ENCODE measurements at places on chromosomes 12 and 14. TPM values are rescaled to one million over a fixed set of nuclear protein-coding genes. Genes with fewer than 3 reads are reported as not detected.

DNA sequence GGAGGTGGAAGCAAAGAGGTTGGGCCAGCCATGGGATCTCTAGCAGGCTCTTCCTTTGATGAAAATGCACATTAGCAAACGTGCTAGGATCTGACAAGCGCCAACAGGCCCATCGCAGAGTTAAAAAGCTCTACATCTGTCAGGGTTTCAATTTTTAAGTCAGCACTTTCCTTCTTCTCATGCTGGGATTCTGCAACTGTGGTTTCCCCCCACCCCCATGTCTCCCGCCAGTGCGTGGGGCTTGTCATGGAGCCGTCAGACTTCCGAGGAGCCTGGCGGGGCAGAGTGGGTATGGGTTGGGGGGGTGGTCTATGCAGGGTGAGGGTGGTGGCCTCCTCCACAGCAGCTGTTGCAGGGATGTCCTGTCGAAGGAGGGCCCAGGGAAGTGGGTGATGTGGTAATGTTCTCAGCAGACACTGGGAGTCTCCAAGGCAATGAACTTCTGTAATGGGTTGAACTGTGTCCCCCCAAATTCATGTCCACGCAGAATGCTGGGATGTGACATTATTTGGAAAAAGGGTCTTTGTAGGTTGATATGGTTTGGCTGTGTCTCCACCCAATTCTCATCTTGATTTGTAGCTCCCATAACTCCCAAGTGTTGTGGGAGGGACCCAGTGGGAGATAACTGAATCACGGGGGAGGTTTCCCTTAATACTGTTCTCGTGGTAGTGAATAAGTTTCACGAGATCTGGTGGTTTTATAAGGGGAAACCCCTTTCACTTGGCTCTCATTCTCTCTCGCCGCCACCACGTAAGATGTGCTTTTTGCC is 115.2 kb upstream of the MAP1LC3B2 start:
- no peak for DNase-seq

FIGNL2 gene
- polyA plus RNA-seq = 2.3 TPM

DNA sequence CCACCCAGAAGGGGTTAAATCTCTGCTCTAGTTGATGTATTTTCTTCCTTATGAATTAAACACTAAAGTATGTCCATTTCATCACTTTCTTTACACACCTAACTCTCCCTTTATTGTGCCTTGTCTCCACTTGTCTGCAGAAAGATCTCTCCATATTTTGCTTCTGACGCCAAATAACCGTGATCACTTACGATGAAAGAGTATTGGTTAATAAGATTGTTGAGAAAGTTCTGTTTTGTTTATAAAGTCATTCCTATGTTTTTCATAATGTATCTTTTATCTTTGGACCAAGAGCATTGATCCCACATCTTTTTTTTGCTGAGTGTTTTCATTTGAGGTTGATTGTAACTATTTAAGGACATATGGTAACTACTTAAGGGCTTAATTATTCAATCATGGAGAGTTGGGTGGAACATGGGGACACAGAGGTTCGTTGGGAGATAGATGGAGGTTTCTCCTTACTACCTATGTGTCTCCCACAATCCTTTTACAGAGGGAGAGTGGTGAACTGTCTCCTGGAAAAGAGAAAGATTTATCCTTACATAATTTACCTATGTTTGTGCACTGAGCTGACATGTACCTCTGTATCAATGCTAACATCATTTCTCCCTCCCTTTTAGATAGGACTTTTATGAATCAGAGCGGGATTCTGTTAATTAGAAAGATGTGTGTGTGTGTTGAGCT is 120.7 kb upstream of the SLC38A2 start:
- no peak for DNase-seq

DNA sequence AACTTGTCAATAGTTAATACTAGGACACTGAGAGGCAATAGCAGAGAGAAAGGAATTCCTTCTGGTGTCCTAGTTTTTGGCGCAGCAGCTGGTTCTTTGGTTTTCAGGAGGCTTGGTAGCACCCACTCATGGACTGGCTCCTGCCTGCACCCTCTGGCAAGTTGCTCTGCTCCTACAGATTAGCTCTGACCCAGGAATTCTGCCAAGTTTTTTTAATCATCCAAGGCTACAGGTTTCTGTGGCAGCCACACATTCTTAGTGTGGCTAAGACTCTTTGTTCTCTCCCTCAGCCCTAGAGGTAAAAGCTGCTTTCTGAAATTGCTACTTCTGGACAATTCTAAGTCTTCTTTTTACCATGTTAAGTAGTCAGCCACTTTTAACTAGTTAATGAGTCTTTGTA is 72.0 kb upstream of the FKBP4 start:
- no peak for DNase-seq

P2RX7 gene
- 1.0 TPM for polyA plus RNA-seq

DNA sequence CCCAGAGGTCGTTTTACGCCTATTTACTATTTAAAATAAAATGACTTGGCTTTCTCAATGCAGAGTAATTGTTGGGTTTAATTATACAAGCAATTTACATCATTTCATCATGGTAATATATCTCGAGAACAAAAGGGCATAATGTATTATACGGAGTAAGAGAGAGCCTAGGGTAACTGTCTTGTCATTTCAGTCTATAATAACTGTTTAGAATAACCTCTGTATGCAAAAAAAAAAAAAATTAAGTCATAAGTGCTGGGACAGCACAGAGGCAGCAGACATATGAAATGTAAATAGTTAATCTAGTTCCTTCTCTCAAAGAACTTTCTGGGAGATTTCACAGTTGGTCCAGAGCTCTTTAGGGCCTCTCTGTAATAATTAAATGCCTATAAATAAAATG is 284.9 kb downstream of the TMTC2 start:
- no peak for DNase-seq

TEX52 gene
- polyA plus RNA-seq = 0.34 TPM

- DNase-seq = peak; percentile 25
Measured at GRCh38 chr12:71392521-71393145, 47.0 kb upstream of the LGR5 start.

KLHL33 gene
- 0.45 TPM for polyA plus RNA-seq

GRCh38 chr14:25463480-25463879 is 413.5 kb upstream of the STXBP6 start:
- no peak for DNase-seq

GRCh38 chr12:71183846-71184245 is 26.0 kb upstream of the TSPAN8 start:
- no peak for DNase-seq

KRT83 gene
- polyA plus RNA-seq = not detected

ABCD2 gene
- 0.05 TPM for polyA plus RNA-seq

JAG2 gene
- 10.0 TPM for polyA plus RNA-seq

DNA sequence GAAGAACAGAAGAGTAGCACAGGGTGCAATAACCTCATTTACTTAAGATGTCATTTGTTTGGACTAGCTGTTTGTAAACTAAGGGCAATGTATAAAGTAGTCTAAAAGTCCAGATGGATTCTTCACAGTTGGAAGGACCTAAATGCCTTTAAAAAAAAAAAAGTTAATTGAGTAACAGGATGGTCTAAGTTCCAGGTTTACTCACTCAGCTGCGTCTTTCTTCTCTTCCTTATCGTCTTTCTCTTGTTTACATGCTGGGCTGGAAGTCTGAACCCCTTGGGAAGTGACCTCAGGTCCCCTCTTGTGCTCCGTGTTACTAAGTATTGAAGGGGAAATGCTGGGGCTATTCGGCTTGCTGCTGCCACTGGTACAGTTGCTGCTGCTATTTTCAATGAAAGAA is 82.5 kb downstream of the SH2B3 start:
- no peak for DNase-seq

- no peak for DNase-seq
Measured at GRCh38 chr12:67096533-67097318, 172.4 kb upstream of the CAND1 start.

DNA sequence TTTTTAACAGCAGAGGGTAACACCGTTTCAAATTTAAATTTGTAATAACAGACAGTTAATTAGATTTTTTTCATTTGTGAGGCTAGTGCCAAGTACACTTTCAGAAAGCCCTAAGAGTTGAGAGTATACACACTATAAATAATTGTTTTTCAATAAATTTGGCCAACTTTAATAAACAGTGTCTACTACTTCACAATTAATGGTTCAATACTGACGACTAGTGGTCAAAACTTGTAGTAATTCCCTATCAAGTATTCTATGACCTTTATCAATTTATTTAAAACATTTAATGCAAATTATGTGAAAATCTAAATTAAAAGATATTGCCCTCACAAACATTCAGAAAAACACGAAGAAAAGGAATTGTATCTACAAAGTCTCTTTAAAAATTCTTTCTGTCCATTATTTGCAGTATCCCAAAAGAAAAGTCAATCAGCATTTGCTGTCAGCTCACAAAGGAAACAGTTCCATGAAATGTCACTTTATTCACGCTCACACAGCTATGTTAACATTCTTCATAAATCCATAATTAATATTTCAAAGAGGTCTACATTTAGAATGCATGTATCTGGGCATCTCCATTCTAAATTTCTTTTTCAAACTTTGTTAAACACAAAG is 91.2 kb downstream of the CEP128 start:
- peak; percentile 2 for DNase-seq

GRCh38 chr12:44357494-44357893 is 518.6 kb downstream of the NELL2 start:
- no peak for DNase-seq

DNA sequence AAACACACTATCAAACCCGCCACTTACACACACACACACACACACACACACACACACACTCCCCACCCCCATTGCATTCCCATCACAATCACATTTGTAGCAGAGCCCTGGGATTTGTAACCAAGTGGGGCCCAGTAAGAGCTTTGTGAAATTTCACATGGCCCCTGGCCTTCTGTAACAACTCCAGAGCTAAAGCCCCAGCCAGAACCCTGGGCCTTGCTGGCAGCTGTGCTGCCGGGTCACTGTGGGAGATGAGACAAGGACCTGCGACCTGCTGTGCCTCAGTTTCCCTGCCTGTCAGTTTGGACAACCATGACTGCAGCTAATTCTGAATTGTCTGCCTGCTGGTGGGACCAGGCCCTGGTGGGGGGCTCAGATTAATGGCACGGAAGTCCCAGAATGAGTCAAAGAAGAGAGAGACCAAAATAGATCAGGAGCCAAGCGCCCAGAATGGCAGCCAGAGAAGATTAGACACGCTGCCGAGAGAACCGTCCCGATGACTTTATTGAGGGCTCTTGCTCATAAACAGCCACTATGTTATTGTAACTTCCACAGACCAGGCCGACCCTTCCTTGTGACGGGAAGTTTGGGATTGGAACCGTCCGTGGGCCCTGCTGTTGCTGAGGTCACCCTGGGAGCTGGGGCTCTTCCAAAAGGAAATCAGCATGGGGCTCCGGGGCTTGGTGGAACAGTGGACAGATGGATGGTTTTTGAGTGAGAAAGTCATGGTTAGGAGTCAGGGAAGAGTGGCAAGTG is 123.1 kb downstream of the ZFP36L1 start:
- no peak for DNase-seq

DNA sequence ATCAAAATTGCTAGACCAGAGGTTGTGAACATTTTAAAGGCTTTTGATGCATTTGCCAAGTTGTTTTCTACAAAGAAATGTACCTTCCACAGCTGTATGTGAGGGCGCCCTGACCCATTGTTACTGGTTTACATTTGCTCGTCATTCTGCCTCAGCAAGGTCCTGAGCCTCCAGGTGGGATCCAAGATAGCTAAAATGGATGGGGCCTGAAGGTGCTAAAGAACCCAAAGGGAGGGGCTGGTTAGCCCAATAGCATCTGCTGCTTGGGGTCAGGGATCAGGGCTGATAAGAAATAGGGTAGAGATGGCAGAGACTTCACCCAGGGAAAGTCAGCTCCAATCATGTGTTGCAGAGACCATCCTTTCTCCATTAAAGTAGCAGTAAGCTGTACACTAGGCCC is 43.1 kb downstream of the GALNT16 start:
- DNase-seq = no peak

CCDC38 gene
- 0.41 TPM for polyA plus RNA-seq

DNA sequence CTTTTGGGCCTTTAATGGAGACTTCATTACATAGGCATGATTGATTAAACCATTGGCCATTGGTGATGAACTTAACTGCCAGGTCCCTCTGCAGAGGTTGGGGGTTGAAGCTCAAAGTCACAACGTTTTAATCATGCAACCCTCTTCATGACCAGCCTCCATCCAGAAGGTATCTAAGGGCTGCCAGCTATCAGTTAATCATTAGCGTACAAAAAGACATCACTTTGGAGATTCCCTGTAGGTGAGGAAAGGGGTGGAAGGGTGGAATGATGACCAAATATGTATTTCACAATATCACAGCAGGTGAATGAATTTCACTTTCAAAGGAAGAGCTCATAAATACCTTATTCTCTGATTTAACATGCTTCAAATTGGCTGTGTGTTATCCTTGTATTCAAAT is 92.0 kb downstream of the MIPOL1 start:
- no peak for DNase-seq

- DNase-seq = no peak
Measured at GRCh38 chr12:25976289-25976688, 17.8 kb downstream of the RASSF8 start.

GRCh38 chr12:69252033-69252432 is 12.7 kb downstream of the CPSF6 start:
- DNase-seq = no peak

- no peak for DNase-seq
Measured at GRCh38 chr14:29236848-29237247, 470.3 kb downstream of the FOXG1 start.

GRCh38 chr12:45655186-45655585 is 74.3 kb upstream of the ARID2 start:
- no peak for DNase-seq

- DNase-seq = no peak
Measured at GRCh38 chr14:80364274-80364673, 153.0 kb upstream of the DIO2 start.

GRCh38 chr12:128381541-128381940 is 114.6 kb downstream of the TMEM132C start:
- DNase-seq = no peak

- DNase-seq = no peak
Measured at GRCh38 chr12:116066381-116067230, 210.9 kb downstream of the MED13L start.

- no peak for DNase-seq
Measured at GRCh38 chr14:52328276-52328675, 14.2 kb downstream of the PTGER2 start.

- no peak for DNase-seq
Measured at GRCh38 chr14:101813171-101813759, 51.8 kb downstream of the PPP2R5C start.

RIPK3 gene
- 4.4 TPM for polyA plus RNA-seq

- DNase-seq = no peak
Measured at GRCh38 chr12:108016022-108016564, 113.0 kb upstream of the WSCD2 start.

RASSF9 gene
- polyA plus RNA-seq = 15.9 TPM

DNA sequence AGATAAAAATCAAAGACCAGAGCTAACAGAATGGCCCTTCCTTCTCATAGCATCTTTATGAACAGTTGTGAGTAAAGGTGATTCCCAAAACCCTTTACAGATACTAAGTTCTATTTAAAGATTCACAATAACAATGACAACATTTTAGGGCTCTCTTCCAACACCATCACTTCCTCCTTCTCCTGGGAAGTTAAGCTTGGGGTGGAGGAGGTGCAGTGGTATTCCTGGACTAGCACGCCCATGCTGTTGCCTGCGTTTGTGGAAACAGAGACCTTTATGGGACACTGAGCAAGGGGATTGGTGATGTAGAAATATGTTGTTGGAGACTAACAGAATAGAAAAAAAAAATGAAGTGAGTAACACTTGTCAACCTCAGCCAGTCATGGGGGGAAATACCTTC is 22.5 kb downstream of the SYNE2 start:
- DNase-seq = no peak
